ENCODE measurements at places on chromosomes 13 and 19. TPM values are rescaled to one million over a fixed set of nuclear protein-coding genes. Genes with fewer than 3 reads are reported as not detected.

Gene TTYH1
- total RNA-seq, result 35.9 TPM

DNA sequence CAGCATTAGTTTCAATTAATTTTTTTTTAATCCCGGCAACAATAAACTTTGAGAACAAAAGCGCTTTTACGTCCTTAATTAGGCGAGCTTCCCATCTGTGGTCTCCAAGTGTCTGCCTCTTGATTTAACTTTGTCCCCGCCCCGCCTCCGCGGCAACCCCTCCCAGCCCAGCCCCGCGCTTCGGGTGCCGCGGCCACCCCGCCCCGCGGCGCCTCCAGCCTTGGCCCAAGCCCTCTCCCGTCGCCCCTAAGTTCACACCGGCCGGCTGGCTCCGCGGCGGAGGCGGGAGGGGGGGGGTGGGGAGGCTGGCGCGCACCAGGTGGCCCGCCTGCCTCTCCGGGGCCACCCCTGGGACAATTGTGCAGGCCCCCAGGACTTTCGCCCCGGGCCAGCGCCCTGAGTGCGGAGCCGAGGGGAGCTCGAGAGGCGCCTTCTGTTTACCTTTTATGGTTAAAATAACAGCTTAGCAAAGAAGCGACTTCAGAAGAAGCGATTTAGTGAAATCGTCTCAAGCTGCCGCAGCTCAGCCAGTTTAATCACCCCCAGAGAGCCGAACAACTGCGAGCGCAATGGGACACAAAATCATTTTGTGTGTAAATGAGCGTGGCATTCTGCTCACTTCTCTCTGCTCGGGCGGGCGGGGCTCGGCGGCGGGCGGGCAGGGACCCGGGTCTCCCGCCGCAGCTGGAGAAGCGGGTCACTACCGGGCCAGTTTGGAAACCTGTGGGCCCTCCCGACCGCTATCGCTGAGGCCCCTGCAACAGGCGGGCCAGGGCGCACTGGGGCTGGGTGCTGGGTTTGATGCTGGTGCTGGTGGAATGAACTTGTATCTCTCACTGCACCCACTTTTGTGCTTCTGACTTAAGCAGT, 1.4 kb downstream of the KCTD15 start:
- peak; percentile 71 for DNase-seq

Gene RFX1
- total RNA-seq, result 23.2 TPM

DNA sequence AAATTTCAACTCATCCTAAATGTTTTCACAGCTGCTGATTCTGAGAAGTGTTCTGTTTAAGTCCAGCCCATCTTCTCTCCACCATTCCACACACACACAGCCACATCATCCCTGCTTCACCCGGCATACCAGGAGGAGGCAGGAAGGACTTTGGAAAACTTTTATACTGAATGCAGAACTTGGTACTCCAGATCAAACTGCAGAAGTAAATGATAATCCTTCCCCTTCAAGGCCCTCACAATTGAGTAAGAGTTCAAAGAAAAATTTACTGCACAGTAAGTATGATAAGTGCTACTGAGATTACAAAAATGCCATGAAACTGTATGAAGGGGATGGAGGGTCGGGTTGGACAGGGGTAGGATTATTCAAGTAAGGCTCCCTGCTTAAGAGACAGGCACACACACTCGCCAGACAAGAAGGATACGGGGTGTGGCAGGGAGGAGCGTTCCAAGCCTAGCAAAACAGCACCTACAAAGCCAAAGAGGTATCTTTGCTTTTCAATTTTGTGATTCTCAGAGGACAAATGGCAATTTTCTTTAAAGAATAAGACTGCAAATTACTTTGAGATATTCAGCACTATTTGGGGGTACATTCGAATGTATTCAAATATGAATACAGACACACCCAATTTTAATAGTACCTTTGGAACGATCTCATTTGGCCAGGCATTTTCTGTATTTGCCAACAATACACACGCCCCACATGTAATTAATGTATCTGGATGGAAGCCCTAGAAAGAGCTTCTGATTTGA, 2.5 kb downstream of the USP12 start:
- DNase-seq, result no peak

DNA sequence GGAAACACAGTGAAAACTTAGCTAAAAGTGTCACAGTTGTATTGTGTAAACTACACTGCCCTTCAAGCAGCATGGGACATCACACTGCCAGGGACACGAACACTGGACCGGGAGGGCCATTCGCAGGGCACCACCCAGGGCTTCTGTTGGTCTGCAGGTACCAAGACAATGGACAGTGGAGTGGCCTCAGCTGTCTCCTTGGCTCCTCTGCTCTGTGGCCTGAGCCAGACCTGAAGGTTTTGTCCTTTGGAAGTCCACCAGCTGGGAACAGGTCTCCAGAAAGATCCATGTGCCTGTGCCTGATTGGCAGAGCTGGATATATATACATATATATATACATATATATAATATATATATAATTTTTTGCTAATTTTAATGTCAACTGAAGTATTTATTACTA, 149.8 kb downstream of the ZNF536 start:
- DNase-seq, result no peak

GRCh38 chr13:51370116-51370515, 30.6 kb downstream of the SERPINE3 start:
- DNase-seq, result no peak

DNA sequence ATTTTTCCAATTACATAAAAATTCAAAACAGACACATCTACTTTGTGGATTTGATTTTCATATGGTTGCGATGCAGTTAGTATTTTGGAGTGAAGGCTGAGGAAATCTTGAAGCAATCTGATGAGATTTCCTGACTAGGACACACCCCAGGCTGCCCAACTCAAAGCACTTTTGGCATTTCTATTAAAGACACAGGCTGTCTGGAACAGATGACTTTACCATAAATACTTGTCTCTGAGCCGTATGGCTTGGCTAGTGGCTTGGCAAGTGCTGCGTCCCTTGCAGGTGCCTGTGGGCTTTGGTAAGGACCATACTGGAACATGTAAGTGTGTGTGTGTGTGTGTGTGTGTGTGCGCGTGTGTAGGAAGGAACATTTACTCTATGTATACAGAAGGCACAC, 218.8 kb downstream of the FGF9 start:
- no peak for DNase-seq

- DNase-seq, result no peak
These were observed 46.8 kb downstream of the MTUS2 start for GRCh38 chr13:28866932-28867331.

Gene PSG7
- not detected for total RNA-seq

- DNase-seq, result no peak
These were observed 70.3 kb downstream of the DHRS12 start for GRCh38 chr13:51733374-51734298.

DNA sequence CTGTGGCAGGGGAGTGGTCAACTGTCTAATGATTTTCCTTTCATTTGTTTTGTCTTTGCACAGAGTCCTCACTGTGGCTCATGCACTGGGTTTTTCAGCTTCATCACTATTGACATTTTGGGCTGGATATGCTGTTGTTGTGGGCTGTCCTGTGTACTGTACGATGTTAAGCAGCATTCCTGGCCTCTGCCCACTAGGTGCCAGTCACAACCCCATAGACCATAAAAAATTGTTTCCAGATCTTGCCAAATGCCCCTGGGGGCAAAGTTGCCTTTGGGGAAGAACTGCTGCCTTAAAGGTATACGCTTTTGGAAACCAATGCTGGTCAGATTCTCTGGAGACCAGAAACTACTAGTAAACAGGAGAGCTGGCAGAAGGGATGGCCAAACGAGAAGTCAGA, 310.4 kb downstream of the SPRY2 start:
- DNase-seq, result peak; percentile 16

DNA sequence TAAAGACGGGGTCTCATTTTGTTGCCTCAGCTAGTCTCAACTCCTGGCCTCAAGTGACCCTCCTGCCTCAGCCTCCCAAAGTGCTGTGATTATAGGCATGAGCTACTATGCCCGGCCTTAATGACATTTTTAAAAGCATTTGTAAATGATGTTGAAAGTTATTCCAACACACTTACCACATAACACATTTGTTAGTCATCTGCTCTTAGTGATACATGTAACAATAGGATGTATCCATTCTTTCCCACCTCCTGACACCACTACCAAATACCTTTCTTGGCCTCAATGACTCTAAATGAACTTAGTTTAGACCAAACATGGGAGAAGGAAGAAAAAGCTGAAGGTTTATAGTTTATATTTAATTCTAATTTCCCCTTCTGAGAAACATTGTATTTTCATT, 59.8 kb upstream of the MEDAG start:
- no peak for DNase-seq

Gene KLK1
- total RNA-seq, result 5.4 TPM

- DNase-seq, result no peak
These were observed 15.4 kb upstream of the RAB20 start for GRCh38 chr13:110576736-110577476.

DNA sequence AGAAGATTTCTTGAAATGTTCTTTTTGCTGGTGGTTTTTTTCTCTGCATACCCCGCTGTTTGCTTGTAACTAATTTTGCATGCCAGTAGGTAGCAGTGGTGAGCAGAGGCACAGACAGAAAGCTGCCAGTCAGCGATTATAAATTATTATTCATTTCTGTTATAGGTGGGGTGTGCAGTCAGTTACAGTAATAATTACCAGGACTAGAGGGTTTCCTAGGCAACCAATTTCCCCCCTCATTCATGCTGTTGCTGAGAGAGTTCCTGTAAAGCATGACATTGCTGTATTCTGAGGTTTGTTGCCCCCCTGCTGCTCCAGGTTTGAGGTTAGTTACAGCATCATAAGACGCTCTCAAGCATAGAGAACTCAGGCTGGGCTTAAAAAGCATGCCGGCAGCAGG, 104.5 kb downstream of the URI1 start:
- DNase-seq, result no peak

Gene HIF3A
- 31.8 TPM for total RNA-seq

Gene PAK4
- total RNA-seq, result 77.7 TPM

GRCh38 chr13:44074611-44075010, 194.9 kb downstream of the LACC1 start:
- no peak for DNase-seq

- DNase-seq, result no peak
These were observed 77.5 kb downstream of the ZNF536 start for GRCh38 chr19:30449673-30450072.

Gene CHAMP1
- 29.5 TPM for total RNA-seq

GRCh38 chr19:10544753-10545251, 1.1 kb downstream of the ATG4D start:
- DNase-seq, result no peak

Gene JUND
- 121 TPM for total RNA-seq

DNA sequence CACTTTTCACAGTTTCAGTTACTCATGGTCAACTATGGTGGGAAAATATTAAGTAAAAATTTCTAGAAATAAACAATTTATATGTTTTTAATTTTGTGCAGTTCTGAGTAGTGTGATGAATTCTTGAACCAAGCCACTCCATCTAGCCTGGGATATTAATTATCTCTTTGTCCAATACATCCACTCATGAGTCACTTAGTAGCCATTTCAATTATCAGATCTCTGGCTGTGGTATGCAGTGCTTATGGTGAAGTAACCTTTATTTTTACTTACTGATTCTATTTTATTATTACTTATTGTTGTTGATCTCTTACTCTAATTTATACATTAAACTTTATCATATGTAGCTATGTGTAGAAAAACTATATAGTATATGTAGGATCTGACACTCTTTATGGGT, 128.9 kb upstream of the KLHL1 start:
- DNase-seq, result no peak

GRCh38 chr19:2556221-2557092, 80.5 kb downstream of the GADD45B start:
- DNase-seq, result no peak

- DNase-seq, result no peak
These were observed 401.7 kb upstream of the HTR2A start for GRCh38 chr13:47298506-47298905.

DNA sequence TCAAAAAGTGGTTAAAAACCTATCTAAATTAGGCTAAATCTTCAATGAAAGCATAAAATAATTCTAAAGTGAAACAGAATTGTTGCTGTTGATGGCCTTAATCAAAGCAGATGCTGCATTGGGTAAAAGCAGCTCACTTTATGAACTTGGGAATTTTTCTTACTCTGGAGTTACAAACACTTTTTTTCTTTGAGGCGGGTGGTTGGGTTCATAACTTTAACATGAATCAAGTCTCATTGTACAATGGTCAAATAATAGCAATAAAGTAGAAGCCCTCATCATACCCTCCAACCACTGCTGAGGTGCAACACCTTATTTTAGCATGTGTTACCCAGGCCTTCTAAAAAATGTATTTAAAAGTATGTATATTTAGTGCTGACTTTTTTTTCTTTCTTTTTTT, 29.1 kb downstream of the NUP58 start:
- no peak for DNase-seq

DNA sequence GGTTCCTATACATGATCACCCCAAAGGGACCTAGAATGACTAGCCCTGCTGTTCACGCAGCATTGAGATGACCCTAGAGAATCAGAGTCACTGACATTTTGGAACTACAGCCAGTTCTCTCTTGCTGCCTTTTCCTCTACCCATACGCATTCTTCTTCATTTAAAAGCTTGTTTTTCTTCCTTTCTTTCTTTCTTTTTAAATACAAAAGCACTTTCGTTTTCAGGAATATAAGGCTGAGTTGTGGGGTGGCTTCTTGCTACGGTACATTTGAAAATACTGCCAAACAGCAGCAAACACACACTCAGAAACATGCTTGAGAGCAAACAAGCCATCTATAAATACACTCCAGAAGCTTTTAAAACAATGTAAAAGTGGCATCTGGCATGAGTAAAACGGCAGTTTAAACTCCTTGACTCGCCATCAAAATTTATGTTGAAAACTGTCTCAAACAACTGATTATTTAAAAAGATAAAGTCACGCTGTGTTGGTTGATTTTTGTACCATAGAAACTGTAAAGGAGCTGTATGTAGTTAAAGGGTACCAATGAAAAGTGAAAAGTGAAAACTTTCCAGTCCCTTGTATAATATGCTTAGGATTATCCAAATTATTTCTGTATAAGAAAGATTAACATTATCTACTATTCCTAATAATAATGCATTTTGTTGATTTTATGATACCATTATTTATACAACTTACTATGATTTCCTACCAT, 95.6 kb downstream of the PCDH9 start:
- DNase-seq, result no peak

DNA sequence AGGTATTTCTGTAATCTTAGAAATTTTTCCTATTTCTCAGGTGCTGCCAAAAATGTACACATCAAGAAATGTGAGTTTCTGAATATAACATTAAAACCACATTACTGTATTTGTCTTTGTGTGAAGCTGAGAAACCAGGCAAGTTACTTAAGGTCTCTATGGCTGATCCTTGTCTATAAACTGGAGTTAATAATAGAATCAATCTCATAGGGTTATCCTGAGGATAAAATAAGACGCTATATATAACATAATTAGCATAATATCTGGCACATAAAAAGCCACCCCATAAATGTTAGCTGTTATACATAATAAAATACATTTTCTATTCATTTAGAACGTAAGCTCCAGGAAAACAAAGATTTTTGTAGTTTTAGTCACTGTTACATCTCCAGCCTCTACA, 6.1 kb downstream of the RNF6 start:
- DNase-seq, result no peak

Data from WTC11 (cell line).